ENCODE measurements at places on chromosomes 11 and 22.

DNA sequence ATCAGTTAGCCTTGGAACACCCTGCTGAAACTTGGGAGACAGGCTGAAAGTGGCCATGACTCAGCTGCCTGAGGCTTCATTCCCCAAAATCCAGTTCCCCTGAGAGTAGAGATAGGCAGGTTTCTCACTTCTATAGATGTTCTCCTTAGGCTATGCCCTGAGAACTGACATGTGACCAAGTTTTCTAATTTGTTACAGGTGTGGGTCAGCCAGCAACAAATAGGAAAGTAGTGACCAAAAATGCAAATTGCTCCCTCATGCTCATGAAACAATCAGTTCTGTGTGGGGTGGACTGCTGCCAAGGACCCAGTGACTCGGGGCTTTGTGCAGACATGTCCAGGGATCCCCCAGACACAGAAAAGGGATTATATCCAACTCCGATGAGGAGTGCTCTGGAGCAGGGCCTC is 7.3 kb upstream of the CCDC15 start:
- DNase-seq, result no peak

- DNase-seq, result no peak
These were observed 50.9 kb downstream of the APIP start for GRCh38 chr11:34865261-34865660.

GRCh38 chr11:101523193-101523592 is 60.6 kb downstream of the TRPC6 start:
- no peak for DNase-seq

- no peak for DNase-seq
These were observed 48.8 kb upstream of the CD44 start for GRCh38 chr11:35090125-35090524.

DNA sequence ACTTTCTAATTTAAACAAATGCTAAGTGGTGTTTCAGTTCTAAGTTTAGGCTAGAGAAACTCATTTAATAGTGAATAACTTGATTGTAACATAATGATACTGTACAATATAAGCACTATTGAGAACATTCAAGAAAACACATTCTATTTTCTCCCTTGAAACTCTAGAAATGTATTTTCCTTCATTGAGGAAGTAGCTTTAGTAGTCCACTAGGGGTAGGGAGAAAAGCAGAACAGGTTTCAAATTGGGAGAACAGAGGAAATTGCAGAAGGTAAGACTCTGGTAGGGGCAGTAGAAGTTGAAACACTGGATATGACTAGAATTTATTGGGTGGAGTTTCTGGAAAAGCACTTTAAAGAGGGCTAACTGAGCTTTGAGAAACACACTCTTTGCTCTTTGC is 31.6 kb upstream of the MPPED2 start:
- DNase-seq, result no peak

DNA sequence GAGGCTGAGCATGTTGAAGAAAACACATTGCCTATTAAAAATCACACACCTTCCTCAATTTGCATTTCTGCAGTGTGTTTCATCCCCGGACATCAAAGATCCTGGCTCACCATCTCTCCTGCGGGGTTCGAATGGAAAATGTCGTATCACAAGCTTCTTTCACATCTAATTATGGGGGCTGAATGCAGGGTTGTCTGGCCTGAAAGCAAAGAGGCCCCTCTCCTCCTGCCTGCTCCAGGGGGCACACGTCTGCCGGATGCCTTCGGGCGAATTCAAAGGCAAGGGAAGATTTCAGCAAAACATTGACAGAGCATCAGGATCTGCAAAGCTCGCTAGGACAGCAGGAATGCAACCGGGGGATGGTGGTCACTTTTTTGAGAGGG is 1447.7 kb downstream of the TBC1D22A start:
- no peak for DNase-seq

DNA sequence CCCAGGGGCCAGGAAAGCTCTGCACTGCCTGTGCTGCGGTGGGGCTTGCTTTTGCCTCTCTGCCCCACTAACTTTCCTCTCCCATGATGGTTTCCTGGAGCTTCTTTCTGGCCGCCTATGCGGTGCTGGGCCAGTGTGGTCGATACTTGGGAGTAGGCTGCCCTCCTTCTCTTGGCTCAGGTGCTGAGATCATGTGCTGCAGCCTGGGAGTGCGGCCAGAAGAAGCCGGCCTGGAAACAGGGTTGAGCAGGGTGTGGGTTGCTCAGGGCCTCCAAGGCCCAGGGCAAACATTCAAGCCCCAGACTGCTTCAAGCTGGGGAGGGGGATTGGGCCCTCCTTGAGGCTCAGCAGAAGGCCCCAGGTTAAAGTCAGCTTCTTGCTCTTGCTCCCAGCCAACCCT is 125.0 kb downstream of the NTM start:
- no peak for DNase-seq

- DNase-seq, result no peak
These were observed 124.6 kb downstream of the FEZ1 start for GRCh38 chr11:125371431-125371935.

DNA sequence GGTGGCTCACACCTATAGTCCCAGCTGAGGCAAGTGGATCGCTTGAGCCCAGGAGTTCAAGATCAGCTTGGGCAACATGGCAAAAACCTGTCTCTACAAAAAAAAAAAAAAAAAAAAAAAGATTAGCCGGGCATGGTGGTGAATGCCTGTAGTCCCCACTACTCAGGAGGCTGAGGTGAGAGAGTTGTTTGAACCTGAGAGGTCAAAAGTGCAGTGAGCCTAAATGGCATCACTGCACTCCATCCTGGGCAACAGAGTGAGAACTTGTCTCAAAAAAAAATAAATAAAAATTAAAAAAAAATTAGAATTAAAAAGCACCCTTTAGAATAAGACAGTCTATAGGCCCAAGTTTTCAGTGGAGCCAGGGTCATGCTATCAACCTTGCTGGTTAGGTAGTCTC is 95.5 kb downstream of the PDHX start:
- no peak for DNase-seq

DNA sequence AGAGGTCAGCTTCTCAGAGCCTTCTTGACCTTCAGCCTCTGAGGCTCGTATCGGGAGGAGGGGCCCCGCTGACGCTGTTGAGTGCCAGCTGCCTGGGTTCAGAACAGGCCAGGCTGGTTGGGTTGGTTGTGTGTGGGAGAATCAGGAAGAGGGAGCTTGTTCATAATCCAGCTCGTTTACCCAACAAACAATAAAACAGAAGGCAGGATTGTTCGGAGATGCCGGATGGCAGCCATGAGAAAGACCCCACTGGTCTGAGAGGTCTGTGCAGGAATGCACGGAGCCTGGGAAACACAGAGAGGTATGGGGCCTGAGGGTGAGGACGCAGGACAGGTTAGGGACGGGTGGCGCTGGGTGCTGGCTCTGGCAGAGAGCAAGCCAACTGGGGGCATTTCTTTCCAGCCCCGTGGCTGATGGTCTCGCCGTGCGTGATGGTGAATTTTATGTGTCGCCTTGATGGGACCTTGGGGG is 31.6 kb upstream of the SHANK2 start:
- DNase-seq, result no peak

- no peak for DNase-seq
These were observed 36.5 kb upstream of the THY1 start for GRCh38 chr11:119459293-119459976.

DNA sequence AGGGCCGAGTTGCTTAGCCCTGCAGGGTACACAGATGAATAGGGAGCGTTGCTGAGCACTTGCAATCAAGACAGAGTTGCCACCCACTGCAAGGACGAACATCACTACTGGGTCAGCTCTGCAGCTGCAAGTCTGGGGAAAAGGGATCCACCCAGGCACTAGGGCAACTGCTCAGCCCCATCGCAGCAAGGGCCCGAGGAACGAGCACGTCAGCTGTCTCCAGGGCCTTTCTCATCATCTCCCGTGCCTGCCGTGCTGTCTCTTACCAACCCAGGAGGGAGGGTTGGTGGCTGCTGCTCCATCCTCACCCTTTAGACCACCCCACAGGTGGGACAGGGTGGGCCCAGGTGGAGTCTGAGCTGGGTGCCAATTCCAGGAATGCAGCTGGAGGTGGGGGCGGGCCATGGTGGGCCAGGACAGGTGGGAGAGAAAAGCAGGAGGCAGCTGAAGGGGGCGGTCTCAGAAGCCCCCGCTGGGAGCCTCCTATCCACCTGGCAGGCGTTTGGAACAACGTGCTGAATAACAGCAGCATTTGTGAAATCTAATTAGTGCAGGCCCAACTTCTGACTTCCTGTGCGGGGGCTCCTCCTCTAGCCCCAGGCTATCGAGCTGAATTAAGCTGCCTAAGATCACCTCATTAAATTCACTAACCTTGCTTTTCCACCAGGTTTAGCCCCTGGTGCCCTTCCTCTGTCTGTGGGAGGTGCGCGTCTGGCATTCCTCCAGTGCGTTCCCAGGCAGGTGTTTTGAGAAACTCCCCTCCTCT is 252.5 kb downstream of the ST3GAL4 start:
- DNase-seq, result no peak

- DNase-seq, result peak; percentile 37
These were observed 974.0 kb downstream of the TBC1D22A start for GRCh38 chr22:47736186-47737034.

DNA sequence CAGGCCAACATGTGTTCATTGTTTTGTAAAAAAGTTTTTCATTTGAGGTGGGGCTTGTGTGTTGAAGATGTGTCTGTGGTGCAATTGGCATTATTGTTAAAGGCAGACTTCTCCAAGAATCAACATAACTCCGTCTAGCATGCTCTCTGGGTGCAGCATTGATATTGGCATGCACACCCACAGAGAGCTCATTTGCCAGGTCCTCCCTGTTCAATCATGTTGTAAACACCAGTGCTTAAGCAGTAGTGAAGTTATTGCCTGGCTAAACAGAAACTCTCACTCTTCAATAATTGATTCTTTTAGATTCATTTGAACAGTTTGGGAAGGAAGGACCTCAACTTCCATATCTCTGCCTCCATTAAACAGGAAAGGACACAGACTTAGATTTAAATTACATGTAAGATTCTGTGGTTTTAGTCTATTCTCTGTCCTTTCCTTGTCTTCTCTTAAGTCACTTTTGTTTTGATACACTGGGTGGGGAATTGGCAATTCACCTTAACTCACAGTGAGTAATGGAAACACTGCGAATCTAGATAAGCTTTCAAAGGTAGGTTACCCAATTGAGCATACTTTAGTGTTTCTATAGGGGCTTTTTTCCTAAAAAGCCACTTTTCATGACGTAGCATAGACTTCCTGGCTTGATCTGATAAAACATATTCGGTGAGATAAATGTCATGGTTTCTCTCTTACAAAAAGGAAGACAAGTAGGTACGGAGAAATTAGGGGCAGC is 30.8 kb upstream of the EXPH5 start:
- no peak for DNase-seq

GRCh38 chr11:16769386-16769785 is 30.9 kb downstream of the C11orf58 start:
- DNase-seq, result no peak

DNA sequence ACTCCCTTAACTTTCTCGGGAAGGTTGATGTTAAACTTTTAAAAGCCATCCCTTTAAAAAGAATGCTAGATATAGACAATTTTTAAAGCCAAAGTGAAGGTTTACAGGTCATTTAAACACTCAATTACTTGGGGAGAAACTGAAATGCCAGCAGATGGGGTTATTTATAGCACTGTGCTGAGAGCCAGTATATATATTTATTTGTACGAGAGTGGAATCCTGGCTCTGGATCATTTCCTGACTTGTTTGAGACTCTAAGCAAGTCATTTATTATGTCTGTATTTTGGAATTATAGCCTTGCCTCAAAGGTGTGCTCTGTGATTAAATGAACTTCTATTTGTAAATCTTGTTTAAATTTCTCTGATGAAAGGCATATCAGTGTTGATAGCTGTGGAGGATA is 6.8 kb upstream of the ZBED5 start:
- DNase-seq, result no peak

GRCh38 chr11:42720716-42721563 is 590.9 kb upstream of the API5 start:
- DNase-seq, result no peak

DNA sequence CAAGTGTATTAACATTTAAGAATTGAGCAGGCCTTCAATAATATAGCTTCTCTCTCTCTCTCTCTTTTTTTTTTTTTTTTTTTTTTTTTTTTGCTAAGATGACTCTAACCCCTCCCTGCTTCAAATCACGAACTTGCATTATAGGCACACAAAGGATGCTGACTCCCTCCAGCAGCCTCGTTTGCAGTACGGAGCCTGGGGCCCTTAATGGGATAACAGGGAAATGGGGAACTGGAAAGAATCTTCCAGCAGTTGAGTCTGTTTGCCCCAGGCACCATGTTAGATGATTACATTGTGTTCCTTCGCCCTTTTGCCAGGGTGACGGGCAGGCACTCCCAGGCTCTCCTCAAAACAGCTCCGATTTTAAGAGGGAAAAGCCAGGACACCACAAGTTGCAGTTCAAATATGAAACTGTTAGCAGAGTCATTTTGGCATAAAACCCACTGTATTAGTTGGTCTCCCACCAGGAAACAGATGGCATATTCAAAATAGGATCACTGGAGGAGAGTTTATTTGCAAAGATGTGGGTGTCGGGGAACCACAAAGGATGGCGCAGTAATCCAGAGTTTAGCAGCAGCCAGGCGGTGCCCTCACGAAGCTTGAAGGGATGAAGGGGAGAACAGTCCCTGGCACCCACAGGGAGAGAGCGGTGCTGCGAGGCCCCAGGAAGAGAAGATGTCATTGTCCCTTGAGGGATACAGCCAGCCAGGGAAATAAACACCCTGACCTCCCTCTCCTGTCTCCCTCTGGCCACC is 26.5 kb upstream of the TREH start:
- no peak for DNase-seq

DNA sequence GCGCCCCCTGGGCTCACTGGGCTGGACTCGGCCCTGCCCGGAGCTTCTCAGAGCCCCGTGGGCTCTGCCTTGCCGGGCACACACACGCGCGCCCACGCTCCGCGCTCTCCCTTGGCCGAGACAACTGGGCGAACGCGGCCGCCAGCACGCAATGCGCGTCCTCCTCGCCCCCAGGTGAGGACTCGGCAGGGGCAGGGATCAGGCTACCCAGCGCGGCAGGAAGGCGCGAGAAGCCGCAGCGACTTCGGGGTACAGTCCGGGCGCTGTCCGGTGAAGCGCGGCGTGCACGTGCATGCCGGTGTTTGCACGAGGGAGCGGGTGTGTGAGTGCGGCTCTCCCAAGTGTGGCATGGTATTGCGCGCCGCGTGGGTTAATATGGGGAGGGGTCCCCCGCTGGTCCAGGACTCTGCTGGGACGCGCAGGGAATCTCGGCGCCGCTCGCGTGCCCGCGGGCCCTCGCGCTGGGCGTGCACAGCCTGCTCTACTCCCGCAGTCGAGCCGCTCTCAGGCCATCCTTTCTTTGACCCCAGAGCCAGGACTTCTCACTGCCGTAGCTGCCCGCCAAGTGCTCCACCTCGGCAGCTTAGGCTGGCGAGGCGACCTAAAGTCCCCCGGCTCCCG is 5.4 kb downstream of the WNT7B start:
- DNase-seq, result no peak

DNA sequence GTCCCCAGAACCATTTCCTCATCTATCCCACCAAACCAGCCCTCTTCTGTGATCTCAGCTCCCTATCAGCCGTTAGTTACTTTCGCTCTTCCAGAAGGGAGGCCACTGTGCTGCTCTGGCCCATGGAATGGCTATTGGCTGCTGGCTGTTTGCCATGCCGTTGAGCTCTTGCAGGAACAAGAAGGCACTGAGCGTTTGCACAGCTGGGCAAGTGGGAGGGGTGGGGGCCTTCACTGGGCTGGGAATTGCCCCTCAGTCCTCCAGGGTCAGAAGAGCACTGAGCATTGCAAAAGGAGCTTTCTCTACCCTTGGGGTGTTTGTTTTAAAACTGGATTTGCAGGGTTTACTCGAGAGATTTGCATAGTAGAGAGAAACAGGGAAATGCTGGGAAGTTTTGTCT is 129.0 kb upstream of the PARVA start:
- no peak for DNase-seq

- no peak for DNase-seq
These were observed 3.2 kb downstream of the FUT4 start for GRCh38 chr11:94546886-94547285.
